ENCODE measurements at places on chromosomes 7 and 10.

DNA sequence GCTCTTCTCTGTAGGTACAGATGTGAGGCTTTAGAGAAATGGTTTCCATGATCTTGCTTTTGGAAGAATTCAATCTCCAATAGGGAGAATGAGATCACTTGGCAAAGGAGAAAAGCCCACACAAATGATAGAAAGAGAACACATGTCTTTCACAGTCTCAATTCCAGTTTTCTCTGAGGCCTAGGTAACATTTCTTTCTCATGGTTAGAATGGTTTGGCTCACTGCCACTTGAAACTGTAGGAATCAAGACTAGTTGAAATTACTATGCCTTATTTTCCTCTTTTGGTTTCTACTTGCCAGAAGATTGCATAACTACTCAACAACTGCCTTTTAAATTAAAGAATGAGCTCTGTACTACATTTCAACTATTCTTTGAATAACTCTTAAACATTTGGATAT lies 276.5 kb upstream of the TEX47 start:
- no peak for DNase-seq

GRCh38 chr7:24052572-24053260 lies 231.3 kb upstream of the NPY start:
- peak; percentile 75 for DNase-seq

DNA sequence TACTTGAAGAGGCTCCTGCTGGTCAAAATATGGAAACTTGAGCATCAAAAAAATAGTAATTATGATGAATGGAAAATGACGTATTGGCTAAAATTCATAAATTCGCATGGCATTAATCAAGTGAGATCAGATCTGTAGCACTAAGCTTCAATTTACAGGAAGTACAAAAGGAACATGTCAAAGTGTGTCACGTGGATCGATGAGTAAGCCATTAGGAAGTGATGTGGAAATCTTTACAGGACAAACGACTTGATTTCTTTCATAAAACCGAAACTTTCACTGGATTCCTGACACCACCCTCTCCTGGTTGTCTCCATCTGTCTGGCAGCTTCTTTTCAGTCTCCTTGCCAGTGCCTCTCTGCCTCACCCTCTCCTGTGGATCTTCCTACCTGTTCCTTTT lies 25.8 kb downstream of the AKR1C8 start:
- DNase-seq: no peak

GRCh38 chr7:47693216-47693615 lies 111.3 kb upstream of the TNS3 start:
- DNase-seq: peak; percentile 24

DNA sequence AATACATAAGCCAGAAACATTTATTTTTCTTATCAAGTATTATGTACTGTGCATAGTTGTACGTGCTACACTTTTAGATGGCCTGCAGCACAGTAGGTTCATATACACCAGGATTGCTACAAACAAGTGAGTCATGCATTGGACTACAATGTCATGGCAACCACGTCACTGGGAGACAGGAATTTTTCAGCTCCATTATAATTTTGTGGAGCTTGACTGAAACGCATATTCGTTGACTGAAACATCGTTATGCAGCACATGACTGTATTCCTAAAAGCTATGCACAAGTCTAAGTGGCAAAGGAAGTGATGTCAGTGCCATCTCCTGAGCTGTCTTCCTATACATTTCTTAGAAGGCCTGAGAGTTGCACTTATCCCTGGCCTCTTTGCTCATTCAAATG lies 871.8 kb downstream of the IPMK start:
- DNase-seq: no peak

DNA sequence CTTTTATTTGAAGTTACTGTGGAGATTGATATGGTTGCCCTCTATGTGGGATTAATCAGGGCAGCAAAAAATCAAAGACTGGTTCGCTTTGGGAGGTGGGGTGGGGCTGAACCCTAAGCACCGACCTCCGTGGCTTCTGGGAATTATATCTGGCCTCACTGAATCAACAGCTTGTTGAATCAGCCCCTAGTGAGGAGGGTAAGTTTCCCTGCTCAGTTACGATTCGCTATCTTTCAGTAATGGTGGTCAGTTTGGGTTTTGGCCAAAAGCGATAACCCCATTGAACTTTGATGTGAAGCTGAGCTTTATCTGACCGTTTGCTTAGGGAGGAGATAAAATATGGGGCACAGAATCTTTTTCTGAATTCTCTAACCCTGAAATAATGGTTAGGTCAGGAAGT lies 16.6 kb upstream of the ARPC1A start:
- no peak for DNase-seq

GRCh38 chr7:67631476-67631875 lies 634.8 kb downstream of the TYW1 start:
- DNase-seq: no peak

DNA sequence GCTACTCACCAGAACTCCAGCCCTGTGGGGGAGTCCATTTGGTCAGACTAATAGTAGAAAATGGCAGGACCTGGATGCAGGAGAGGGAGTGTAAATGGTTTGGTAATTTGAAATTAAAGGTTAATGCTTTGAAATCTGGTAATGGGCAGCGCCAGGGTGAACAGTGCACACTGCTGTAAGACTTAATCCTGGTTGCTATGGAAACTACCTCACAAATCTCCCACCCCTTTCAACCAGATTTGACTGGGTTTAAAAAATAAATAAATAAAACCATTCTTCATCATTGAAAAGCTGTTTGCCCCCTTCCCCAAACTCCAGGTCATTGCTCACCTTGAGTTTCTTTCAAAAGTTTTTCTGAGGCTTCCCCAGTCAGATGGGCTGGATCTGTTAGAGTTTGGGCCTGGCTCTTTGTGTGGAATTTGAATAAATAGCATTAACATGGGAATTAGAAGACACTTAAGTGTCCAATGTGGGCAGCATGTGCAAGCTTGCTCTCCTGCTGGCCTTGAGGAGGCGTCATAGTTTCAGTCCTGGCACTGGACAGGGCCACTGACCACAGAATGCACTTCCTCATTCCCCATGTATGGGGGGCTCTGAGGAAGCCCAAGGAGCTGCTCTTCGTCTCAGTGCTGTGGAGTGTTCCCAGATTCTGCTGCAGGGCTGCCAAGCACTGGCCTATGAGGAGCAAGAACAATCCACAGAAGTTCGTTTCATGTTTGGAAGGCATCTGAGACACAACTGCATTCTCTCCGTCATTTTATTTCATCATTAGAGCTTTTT lies 90.7 kb downstream of the LRRC4 start:
- peak; percentile 86 for DNase-seq

GRCh38 chr10:48685731-48686130 lies 1.1 kb downstream of the WDFY4 start:
- no peak for DNase-seq

DNA sequence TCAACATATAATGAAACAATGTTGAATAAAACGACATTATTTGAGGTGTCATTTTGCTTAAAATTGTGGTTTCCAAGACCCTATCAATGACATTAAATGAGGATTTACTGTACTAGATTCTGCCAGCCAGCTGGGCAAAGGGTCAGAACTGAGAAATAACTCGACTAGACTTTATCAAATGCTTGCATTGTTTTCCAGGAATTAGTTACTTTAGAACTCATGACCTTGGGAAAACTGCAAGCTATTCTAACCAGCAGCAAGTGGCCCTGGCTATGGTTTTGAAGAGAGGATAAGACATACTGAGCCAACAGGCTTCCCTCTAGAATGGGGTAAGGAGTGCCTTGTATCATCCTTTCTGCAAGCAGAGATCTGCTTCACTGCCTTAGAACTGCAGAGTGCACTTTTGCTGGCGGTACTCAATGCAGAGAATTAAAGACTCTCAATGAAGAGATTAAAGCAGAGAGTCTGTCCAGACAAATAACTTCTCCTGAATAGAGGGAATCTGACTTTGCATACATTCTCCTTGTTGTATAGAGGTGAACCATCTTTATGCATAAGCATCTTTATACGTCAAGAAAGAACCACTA lies 281.5 kb downstream of the ARL4A start:
- DNase-seq: no peak

DNA sequence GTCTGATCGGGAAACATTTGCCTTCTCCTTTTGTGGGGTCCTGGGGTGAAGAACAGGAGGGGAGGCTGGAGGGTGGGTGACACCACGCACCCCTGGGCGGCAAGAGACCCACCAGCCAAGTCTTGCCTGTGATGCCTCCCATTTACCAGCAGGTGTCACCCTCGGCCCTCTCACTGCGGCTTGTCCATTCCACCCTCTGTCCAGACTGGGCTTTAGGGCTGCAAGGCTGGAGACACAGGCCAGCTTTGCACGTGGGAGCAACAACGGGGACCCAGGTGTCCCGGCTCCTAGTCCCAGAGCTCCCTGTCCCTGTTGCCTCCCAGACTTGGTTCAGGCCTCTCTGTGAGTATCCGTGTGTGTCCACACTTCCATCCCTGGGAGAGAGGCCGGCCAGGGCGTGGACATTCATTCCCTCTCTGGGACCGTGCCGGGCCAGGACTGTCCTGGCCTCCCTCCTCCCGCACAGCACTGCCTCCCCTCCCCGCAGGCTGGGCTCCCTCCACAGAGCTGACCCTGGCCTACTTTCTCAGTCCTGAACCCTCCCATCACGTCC lies 36.2 kb upstream of the GTF2IRD1 start:
- DNase-seq: peak; percentile 52

GRCh38 chr7:28411876-28412662 lies at the start of gene CREB5:
TSS of gene CREB5 (plus strand) at chr7:28412518. CDS start at chr7:28412915, 397 bp downstream.
- DNase-seq: no peak

DNA sequence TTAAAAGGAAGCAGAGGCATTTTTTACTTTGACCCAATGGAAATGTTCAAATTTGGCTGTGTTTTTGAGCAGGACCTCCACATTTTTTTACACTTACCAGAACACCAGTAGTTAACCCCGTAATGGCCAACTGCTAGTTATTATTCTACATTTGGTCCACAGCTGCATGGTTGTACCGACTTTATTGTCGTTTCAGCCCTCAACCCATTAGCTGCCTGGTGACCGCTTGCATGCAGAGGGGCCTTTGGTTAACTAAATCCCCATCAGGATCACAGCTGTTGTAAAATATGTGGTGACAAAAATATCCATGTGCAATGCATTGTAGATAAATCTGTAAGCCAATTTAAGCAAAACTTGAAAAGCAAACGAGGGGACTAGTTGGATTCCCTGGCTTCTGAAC lies 342.2 kb upstream of the MEOX2 start:
- peak; percentile 63 for DNase-seq

GRCh38 chr10:46228563-46229071 lies 58.2 kb upstream of the ANTXRL start:
- peak; percentile 66 for DNase-seq

DNA sequence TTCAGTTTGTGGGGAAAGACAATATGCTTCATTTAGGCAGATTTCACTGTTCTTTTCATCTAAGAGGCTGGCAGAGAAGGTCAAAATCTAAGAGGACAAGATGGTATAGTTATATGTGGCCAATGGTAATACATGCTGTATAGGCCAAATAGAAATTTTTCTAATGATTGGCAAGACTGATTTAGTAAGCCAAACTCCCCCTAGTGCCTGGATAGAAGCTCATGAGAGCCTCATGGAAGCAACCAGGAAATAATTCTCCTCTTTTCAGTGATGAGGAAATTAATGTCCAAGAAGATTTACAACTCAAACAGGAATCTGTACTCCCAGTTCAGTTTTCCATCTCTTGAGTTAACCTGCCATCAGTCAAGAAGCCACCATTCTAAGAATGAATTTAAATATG lies 253.6 kb upstream of the PHF14 start:
- no peak for DNase-seq

GRCh38 chr10:52615756-52616394 lies 156.7 kb downstream of the MBL2 start:
- peak; percentile 41 for DNase-seq

DNA sequence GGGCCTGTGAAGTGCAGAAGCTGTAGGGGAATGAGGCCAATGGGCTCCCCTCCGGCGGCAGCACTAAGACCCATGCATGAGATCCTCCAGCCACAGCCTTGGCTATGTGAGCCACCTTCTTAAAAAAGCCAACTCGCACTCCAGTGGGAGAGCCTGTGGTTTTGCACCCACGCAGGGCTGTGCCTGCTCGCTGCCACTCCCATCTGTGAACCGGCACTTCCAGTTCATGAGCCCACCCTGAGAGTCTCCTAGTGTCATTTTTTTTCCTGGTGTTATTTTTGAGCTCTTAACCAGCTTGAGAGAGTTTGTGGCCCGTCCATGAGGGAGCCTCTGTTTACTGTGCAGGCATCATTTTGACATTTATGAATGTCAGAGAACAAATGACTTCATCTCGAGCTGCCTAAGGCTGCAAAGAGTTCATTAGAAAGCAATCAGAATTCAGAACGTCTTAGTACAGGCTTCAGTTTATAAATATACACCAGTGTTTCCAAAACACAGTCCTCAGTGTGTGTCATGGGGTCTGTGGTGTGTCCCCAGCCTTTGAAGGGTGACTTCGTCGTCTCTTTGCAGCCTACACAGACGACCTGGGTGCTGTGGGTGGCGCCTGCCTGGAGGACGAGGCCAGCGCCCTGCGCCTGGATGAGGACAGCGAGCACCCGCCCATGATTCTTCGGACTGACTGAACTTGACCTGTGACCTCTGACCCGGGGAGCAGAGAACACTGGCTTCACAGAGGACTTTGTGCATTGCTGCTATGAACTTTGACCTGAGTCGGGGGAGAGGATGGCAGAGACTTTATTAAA lies 40.4 kb downstream of the WIPI2 start:
- no peak for DNase-seq

DNA sequence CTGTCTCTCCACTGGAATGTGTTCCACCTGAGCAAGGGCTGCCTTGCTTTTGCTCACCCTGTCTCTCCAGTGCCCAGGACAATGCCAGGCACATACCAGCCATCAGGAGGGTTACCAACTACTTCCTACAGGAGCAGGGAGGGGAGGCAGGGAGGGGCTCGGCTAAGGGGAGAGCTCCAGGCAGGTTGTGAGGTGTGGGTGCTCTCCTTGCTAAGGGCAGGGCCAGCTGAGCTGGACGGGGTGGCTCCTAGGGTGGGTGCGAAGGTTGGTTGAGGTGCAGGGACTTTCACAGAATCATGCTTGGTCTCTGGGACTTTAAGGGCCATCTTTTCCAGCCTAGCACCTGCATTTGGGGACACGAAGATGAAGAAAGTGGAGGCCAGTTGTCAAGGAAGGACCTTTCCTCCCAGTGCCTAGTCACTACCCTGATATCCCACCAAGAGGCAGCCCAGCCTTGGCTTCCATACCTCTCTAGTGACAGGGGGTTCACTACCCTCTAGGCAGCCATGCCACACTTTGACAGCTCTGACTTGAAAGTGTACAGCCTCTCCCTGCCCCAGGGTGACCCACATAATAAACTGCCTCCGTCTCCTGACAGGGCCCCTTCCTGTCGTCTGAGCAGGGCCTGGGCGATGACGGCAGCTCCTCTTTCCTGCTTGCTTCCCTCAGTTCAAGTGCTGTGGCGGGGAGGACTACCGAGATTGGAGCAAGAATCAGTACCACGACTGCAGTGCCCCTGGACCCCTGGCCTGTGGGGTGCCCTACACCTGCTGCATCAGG lies 46.5 kb downstream of the TSPAN15 start:
- DNase-seq: no peak

DNA sequence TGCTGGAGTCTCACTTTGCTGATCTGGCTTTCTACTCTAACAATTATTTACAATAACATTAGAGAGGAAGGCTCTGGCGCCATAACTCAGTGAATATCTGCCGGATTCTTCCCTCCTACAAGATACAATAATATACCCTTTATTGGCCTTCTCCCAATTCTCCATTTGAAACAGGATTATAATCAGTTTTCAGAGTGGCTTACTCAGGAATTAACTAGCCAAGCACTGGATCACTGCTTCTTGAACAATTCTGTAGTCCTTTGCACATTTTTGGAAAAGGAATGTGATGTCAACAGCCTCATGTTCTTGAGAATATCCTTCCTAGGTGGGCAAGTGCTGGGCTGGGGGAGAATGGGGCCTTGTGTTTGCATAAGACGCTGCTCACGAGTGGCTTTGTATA lies 125.9 kb downstream of the HIPK2 start:
- DNase-seq: no peak
